Smooth muscle cell of bladder (primary cell): ENCODE measurements at places on chromosomes 3 and 15. TPM values are rescaled to one million over a fixed set of nuclear protein-coding genes. Genes with fewer than 3 reads are reported as not detected.

STRIT1 gene
- total RNA-seq: not detected in 2 replicates

PLA2G4E gene
- total RNA-seq: not detected in 2 replicates

LRRC3B gene
- total RNA-seq: under 0.01 TPM in 1 of 2 replicates, not detected in the other

GOLGA6L10 gene
- total RNA-seq: 0.28 and 0.71 TPM in 2 replicates

GPR15 gene
- not detected in 2 replicates for total RNA-seq

NECTIN3 gene
- 34.9 and 43.1 TPM in 2 replicates for total RNA-seq

ITGA11 gene
- total RNA-seq: 28.6 and 55.0 TPM in 2 replicates

CCDC191 gene
- total RNA-seq: 1.8 and 2.0 TPM in 2 replicates
